WTC11 (cell line): ENCODE measurements at places on chromosomes 11 and 22.

GRCh38 chr11:128470081-128470480 is 117.3 kb downstream of the ETS1 start:
- DNase-seq: no peak

GRCh38 chr11:102118937-102119336 is 8.7 kb downstream of the YAP1 start:
- peak; percentile 26 for DNase-seq

GRCh38 chr11:19187833-19188258 is 13.9 kb downstream of the CSRP3 start:
- DNase-seq: no peak

DNA sequence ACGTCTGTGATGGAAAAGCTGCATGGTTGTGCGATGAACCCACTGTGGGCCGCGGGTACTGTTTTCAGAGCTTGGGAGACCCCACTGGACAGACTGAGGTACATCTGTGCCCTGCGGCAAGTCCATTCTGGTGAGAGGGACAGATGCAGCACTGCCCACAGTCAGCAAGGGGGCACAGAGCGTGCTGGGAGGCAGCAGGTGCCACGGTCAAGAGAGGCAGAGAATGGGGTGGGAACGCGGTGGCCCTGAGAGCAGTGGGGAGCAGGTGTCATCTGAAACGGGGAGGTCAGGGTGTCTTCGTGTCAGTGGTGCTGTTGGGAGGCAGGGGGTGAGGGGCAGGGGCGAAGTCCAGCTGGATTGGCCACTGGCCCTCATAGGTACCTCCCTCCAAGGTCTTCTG is 32.0 kb downstream of the TBC1D22A start:
- no peak for DNase-seq

- no peak for DNase-seq
Observed at GRCh38 chr11:96187822-96188221, 155.2 kb downstream of the MAML2 start.

GRCh38 chr11:119721129-119722120 is 7.6 kb downstream of the NECTIN1 start:
- peak; percentile 77 for DNase-seq

DNA sequence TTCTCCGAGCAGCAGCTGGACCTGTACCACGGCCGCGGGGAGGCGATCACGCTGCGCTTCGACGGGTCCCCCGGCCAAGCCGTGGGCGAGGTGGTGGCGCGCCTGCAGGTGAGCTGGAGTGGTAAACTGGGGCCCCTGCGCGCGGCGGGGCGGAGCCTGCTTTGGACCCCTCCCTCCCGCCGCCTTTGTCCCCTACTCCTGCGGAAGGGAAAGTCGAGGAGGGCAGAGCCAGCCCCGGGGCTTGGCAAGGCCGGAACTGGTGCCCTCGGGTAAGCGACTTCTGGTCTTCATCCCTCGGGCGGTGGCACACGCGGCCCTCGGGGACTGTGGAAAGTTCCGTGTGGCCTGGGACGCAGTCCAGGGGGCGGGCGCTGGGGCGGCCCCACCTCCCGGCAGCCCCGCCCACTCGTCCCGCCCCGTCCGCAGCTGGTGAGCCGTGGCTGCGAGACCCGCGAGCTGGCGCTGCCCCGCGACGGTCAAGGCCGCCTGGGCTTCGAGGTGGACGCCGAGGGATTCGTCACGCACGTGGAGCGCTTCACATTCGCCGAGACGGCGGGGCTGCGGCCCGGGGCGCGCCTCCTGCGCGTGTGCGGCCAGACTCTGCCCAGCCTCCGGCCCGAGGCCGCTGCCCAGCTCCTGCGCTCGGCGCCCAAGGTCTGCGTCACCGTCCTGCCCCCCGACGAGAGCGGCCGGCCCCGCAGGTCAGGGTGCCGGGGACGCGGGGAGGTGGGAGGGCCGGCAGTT is 9.2 kb downstream of the SIPA1 start:
- DNase-seq: peak; percentile 77

GRCh38 chr22:45101515-45102227 is 62.1 kb upstream of the NUP50 start:
- peak; percentile 80 for DNase-seq

- DNase-seq: no peak
Observed at GRCh38 chr11:78789375-78789774, 214.7 kb upstream of the NARS2 start.

DNA sequence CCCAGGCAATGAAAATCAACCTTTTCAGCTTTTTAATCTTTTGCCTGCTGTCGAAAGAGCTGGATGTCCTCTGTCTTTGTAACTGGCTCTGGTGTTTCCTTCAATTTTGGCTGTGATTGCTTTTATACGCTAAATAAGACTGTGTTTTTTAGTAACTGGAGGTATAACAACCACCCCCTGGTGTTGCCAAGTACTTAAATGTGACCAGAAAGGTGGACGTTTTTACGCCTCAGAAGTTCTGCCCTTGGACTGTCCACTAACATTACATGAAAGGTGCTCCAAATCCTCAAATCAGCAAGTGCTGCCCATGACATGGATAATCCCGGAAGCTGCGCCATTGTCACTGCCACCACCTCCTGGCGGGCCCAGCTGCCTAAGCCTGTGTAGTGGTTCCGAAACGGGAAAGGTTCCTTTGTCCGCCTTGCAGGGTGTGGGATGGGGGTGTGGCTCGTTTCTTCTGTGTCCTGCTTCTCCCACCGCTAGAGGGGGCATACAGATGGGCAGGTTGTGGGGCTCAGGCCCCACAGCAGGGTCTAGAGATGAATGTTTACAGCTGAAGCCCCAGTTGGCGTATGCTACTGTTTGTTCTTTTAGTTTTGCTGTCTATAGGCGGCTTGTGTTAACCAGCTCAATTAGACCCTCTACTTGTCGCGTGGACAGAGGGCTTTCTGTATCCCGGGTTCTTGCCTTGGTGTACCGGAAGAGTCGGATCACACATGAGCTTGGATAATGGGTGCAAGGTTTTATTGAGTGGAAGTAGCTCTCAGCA is 82.2 kb upstream of the SEPTIN5 start:
- peak; percentile 72 for DNase-seq

- DNase-seq: no peak
Observed at GRCh38 chr11:15807827-15808226, 548.5 kb downstream of the SOX6 start.

DNA sequence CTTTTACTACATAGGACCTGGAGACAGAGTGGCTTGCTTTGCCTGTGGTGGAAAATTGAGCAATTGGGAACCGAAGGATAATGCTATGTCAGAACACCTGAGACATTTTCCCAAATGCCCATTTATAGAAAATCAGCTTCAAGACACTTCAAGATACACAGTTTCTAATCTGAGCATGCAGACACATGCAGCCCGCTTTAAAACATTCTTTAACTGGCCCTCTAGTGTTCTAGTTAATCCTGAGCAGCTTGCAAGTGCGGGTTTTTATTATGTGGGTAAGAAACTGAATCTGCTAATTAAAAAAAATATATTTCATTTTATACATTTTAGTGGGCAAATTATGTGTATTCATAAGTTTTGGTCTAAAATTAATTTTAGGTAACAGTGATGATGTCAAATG is 7.8 kb downstream of the BIRC3 start:
- no peak for DNase-seq

GRCh38 chr22:50545522-50546325 is at the start of gene KLHDC7B:
TSS of gene KLHDC7B (plus strand) at chr22:50545899. CDS start at chr22:50546244, 345 bp downstream.
- DNase-seq: no peak

GRCh38 chr11:30451626-30452025 is 128.7 kb downstream of the ARL14EP start:
- no peak for DNase-seq

DNA sequence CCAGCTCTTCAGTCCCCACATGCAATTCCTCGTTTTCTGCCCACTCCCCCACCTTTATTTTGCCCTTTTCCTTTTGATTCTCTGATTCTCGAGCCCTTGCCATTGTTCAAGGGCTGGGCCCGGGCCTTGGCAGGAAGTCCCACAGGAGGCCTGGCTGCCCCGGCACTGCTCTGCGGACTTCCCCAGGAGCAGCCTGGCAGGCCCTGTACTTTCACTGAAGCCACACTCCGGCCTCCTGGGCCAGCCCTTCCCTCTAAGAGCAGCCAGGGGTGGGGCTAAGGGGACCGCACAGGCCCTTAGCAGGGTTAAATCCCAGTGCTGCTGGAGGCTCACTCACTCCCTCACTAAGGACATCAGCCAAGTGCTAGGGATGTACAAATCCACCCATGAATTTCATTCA is 4.1 kb downstream of the LRRC32 start:
- no peak for DNase-seq

GRCh38 chr11:71917646-71918140 is 10.7 kb downstream of the XNDC1N start:
- no peak for DNase-seq

- DNase-seq: peak; percentile 73
Observed at GRCh38 chr11:107689317-107690202, 22.3 kb downstream of the SLN start.

- no peak for DNase-seq
Observed at GRCh38 chr22:49797706-49798105, 30.0 kb downstream of the BRD1 start.

DNA sequence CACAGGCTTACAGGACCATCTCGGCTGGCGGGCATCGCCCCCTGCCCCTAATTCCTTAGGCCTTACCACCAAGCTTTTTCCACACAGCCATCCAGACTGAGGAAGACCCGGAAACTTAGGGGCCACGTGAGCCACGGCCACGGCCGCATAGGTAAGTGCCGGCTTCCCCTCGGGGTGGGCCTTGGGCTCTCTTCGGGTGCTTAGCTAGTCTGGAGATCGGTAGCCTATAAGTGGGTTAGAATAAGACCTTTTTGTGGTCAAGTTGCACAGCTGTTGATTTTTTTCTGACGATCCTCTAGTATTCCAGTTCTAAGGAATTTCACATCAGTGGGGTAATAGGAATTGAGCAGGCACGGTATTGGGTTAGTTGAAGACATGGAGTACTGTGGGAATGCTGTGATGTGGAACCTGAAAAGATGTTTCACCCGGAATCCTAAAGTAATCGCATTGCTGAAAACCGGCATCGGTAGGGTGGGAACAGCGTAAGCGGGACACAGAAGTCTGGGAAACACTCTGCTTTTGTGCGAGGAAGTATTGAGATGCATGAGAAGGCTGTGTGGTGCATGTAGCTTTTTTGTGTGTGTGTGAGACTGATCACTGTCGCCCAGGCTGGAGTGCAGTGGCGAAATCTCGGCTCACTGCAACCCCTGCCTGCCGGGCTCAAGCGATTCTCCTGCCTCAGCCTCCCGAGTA is 669 bp downstream of the RPL27A start:
- no peak for DNase-seq

- DNase-seq: peak; percentile 13
Observed at GRCh38 chr11:89181111-89181510, 3.4 kb downstream of the TYR start.

DNA sequence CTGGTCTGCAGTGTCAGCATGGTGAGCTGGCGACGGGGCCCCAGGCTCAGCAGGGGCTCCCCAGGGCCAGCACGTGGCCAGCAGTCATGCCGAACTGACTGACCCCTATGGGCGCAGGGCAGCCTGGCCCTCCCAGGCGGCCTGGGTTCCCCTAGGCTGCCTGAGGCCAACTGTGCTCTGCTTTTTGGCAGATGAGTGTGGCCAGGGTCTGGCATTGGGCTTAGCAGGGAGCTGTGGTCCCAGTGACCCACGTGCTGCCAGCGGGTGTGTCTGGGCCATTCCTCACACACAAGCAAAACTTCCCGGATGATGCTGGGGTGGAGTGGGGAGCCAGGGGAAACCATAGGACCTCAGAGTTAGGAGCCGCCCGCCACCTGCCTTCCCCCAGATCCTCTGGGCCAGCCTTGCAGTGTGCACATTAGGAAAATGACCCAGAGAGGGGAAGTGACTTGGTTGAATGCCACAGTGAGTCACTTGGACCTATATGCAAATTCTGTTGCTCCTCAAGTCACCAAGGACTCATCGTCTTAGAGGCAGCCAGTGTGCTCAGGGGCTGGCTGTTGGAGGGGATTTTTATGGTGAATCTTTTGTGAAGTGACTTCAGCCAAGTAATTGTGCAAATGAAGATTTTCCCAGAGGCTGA is 6.5 kb downstream of the ADORA2A start:
- no peak for DNase-seq

GRCh38 chr11:40178470-40178869 is 1281.0 kb downstream of the LRRC4C start:
- no peak for DNase-seq

DNA sequence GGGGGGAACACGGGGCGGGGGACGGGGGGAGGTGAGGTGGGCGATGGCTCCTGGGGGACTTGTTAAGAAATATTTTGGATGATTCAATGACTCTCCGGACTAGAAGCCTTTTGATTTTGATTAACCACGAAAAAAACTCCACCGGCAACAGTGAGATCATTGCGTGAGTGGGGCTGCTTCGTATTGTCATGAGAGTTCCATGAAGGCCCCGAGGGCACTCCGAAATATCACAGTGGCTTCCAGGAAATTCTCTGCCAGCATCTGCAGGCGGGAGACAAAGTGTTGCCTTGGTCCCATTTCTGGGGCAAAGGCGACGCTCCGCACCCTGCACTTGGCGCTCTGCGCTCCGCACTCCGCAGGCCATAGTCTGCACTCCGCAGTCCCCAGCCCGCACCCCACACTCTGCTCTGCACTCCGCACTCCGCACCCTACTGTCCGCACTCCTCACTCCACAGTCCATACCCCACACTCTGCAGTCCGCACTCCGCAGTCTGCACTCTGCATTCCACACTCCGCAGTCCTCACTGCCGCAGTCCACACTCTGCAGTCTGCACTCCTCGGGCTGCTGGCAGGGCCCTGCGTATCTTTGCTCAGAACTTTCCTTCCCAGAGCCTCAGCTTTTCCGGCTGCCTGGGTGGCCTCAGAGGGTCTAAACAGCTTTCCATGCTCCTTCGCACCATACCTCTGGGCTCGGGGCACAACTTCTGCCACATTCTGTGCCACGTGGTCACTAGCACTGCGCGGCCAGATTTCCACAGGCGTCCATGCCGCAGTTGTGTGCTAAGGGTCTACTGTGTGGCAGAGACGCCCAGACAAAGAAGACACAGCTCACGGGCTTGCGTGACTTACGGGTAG is 61.1 kb downstream of the LINC01488 start:
- DNase-seq: no peak

DNA sequence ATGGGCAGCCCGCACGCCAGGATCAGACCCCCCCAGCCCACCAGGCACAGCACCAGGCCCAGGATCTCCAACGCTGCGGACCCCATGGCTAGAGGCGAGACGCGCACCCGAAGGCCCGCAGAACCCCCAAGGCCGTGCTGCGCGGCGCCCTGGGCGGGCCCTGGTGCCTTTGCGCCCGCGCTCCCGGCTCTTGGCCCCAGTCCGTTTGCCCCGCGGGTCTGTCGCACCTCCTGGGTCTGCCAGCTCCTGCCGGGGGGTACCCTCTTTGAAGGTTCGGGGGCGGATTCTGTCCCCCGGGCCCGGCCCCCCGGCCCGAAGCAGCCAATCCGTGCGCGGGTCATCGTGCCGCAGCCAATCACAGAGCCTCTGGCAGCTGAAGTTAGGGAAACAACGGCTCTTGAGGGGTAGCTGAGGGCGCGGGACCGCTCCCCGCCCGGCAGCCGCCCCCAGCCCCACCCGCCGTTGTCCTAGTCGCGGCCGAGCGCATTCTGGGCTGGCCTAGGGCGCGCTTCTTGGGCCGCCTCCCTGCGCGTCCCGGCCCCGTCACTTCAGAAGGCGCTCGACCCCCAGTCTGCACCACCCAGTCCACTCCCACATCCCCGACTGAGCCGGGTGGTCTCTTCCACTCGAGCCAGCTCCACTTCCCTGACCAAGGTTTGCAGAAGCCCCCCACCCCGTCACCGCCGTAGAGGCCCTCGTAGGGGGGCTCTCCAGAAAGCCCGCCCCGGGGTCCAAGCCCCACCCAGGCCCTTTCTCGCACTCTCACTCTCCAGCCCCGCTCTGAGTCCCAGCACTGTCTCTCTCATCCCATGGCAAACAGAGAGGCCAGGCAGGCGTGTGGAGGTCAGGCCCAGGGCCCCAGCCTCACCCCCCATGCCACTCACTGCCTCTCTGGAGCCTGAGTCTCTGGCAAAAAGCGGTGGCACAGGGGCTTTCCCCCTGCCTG is at the start of gene CLDN5:
TSS of gene CLDN5 (minus strand) at position 241 of the 946 bp plus-strand sequence. CDS start at position 86, 155 bp downstream.
- DNase-seq: peak; percentile 72
